ENCODE measurements at places on chromosomes 16 and 17.

DNA sequence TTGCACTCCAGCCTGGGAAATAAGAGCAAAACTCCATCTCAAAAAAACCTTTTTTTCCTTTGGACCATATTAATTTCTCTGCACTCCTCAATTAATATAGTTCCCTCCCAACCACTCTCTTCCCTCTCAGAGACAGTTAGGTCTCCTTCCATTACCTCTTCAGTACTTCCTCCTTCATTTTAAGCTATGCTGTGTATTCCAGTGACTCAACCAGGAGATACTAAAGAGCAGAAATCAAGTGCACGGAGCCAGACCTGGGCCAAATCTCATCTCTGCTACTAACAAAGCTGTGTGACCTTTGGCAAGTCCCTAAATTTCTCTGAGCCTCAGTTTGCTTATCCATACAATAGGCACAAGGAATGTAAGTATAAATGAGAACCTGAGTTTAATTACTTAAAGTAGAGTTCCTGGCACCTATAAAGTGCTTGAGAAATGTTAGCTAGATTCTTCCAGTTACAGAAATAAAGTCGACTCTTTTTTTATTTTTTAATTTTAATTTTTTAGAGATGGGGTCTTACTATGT, 8.5 kb downstream of the PECAM1 start:
- DNase-seq, result no peak

GRCh38 chr16:83549316-83550182, 258.2 kb upstream of the HSBP1 start:
- DNase-seq, result no peak

GRCh38 chr16:49740256-49740655, 115.7 kb downstream of the ZNF423 start:
- DNase-seq, result peak; percentile 84

GRCh38 chr17:78665952-78666920, 89.0 kb upstream of the DNAH17 start:
- DNase-seq, result no peak

- no peak for DNase-seq
Observed at GRCh38 chr17:31738488-31738887, 120.6 kb downstream of the COPRS start.

DNA sequence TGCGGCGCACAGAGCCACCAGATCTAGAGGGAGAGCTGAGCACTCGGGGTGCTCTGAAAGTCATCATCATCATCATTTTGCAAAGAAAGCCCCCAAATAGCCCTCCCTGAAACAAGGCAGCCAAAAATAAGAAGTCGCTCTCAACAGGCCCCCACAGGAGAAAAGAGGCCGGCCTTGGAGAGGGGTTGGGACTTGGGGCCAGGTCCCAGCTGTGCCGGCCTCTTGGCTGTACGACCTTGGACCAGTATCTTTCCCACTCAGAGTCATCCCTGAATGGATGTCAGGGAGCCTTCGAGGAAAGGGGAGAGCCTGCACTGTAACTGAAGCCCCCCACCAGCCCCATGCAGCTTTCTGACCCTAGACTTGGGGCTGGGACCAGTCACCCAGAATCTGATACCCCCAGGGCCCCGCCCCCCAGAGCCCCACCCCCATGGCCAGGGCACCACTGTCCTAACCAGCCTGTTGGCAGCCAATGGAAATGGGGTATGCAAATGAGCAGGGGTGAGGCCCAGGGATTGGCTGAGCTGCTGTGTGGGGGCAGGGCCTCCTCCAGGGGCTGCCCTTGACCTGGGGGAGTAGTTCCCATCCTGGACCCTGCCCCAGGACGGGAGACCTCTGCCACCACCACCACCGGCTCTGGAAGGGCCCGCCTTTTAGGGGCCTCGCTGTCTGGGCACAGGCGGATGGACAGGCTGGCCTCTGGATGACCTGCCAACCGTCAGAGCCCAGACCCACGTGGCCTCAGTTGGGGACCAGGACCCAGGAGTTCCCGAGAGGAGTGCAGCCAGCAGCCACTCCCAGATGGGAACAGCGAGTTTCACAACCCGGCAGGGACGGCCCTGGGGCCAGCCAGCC, 15.4 kb downstream of the ZFPM1 start:
- DNase-seq, result peak; percentile 61

DNA sequence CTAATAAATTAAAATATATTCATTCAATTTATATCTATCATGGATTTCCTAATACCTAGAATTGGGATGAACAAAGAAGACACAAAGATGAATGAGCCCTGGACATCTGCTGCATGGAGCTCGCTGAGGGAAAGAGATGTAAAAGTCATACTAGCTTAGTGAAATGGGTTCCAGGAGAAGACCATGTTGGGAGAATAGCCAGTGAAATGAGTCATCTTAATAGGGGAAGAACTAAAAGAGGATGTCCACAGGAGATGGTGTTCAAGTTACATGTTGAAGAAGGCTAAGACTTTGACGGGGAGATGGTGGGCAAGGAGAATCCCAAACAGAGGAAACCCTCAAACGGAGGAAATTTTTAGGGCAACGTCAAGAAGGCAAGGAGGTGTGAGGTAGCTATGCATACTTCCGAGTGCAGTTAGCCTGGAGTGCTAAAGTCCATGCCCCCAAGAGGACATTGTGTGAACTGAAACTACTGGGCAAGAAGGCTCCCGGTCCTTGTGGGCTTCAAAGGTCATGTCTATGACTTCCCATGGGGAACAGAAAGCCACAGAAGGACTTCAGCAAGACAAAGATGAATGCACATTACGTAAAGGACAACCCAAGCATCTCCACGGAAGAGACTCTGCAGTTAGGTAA, 220.5 kb upstream of the CDH11 start:
- DNase-seq, result no peak

GRCh38 chr17:5695480-5695879, 111.2 kb upstream of the NLRP1 start:
- DNase-seq, result no peak

- DNase-seq, result no peak
Observed at GRCh38 chr16:69406780-69407331, 17.6 kb upstream of the CYB5B start.

DNA sequence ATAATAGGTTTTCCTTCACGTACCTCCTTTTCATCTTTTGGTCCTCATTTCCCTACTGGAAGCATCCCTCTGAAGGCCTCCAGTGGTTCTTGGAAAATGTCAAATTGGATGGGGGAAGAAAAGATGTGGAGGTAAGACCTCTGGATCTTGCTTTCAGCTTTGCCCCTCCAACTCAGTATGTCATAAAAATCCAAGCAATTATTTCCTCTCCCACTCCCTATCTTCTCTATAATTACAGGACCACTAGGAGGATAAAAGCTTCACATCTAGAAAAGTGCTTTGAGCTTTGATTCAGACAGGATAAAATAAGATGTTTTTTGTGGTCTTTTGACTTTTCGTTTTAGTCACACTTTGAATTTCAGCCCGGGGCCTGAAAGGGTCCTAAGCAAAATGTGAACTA, 1.7 kb downstream of the TTLL6 start:
- no peak for DNase-seq
